NCI-H2029 treated with DMSO at 0.1 percent for 48 hours (cell line): ENCODE measurements at places on chromosomes 4 and X.

DNA sequence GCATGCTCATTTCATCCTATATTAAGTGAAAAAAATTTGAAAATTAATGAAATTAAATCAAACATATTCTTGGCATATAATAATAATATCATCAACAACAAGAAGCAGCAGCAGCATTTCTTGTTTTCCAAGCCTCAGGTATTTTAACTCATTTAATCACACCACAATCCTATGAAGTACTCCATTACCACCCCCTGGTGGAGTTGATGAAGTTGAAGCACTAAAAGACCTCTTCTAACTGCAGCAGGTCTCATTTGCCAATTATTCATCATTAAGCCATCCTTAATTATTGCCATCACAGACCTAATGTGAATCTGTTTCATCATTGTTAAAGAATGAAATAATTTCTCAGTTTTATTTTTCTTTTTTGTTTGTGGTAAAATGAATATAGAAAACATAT is 801.4 kb upstream of the GRID2 start:
- DNase-seq = no peak

DNA sequence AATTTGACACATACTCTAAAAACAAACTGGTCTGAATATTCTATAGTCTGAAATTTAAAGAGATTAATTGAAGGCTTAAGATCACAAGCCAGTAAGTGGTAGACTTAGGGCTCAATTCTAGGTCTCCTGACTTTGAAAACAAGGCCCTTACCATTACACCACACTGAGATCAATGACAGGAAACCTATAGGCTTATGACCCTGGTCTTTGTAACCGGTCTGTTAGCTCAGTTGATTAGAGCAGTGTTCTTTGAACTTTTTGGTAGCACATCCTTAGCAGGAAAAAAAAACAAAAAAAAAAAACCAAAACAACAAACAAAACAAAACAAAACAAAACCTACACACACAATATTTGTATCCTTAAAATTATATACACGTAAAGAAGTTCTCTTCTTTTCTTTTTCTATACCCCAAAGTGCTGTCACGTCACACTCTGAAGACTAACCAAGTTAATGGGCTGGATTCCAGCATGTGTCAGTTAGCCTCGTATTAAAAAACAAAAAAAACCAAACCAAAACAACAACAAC is 55.4 kb downstream of the RPS6KA3 start:
- DNase-seq = no peak

- DNase-seq = peak; percentile 3
Measured at GRCh38 chr4:71229477-71230270, 109.1 kb upstream of the SLC4A4 start.

DNA sequence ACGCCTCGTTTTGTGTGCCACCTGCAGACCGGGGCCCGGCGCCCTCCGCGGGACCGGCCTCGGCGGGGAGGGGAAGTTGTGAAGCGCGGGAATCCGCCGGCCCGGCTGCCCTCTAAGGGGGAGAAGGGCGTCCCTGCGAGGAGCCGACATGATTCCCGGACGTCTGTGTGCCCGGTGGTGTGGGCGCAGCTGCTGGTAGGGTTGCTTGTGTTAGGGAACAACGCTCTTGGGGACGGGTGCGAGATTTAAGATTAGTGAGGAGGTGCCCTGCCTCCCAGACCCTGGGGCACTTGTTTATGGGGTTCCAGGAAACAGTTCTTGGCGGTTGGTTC is 627 bp downstream of the CDKN2AIP start:
- no peak for DNase-seq

DNA sequence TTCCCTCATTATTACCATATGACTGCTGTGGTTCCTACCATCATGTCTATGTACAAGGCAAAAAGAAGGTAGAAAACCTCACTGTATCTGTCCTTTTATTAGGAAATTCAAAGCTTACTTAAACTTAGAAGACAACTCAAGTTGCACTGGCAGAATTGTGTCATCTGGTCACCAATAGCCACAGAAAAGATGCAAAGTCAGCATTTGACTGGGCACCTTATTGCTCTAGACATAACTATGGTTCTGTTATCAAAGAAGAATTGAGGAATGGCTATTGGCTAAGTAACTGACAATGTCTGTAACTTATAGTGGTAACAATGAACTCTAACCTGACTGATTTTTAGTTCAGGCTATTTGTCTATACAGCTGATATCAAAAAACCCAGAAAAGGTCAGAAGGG is 45.3 kb downstream of the MAP9 start:
- no peak for DNase-seq

DNA sequence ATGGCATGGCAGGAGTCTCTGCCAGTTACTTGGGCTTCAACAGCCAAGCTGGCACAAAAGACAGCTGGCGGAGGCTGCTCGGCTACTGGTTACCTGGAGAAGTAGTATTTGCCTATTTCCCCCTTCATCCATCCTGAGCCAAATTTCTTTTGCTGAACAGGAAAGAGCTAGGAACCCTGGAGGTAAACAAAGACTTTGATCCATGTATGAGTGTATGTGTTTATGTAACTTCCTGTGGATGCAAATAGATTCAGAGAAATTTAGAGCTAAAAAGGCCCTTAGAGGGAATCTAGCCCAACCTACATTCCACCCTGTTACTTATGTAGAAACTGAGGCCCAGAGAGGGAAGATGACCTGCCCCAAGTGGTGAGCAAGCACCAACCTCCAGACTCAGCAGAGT is 11.2 kb downstream of the AWAT2 start:
- no peak for DNase-seq

- no peak for DNase-seq
Measured at GRCh38 chr4:13542577-13543031, 1.7 kb downstream of the NKX3-2 start.

GRCh38 chrX:84248226-84248625 is 60.2 kb upstream of the RPS6KA6 start:
- no peak for DNase-seq

- no peak for DNase-seq
Measured at GRCh38 chr4:85495621-85496020, 20.7 kb downstream of the ARHGAP24 start.

DNA sequence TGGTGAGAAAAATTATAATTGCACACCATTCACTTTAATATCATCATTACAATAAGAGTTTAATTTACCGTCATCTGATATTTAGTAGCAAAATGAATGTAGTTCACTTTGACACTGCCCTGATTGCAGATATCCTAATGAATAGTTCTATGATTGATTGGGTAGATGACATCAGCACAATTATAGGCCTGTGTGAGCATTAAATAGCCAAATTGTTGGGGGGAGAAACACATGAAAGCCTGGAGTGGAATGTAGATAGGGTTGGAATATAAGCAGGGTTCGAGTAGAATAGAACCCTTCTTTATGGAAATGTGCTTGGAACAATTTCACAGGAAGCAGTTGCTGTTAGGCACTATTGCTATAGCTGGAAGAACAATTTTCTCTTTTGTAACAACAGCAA is 1526.2 kb downstream of the RPA4 start:
- no peak for DNase-seq

GRCh38 chr4:36189511-36190226 is 54.6 kb downstream of the ARAP2 start:
- DNase-seq = no peak

DNA sequence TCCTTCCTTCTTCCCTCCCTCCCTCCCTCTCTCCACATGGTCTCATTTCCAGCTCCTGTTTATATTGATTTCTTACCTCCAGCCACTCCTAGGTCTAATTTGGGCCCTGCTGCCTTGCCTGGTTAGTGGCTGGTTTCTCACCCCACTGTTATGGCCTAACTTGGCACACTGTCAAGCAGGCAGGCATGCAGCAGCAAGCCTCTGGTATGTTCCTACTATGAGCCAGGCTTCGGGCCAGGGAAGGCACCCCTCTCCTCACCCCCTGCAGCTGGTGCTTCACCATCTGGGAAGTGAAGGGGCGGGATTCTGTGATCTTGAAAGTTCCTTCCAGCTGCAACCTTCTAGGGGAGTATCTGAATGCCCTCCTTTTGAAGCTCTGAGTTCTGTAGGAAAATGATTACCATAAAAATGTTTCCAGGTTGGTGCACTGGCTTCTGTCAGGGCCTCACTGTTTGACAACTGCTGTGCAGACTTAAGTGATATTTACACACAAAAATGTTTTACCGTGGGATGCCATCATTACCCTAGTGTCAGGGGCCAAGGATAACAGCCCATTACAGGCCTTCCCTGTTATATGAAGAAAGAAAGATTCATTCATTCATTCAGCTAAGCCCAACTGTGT is 10.1 kb upstream of the VMA21 start:
- no peak for DNase-seq

GRCh38 chr4:164930647-164931046 is 46.8 kb downstream of the TRIM61 start:
- no peak for DNase-seq

DNA sequence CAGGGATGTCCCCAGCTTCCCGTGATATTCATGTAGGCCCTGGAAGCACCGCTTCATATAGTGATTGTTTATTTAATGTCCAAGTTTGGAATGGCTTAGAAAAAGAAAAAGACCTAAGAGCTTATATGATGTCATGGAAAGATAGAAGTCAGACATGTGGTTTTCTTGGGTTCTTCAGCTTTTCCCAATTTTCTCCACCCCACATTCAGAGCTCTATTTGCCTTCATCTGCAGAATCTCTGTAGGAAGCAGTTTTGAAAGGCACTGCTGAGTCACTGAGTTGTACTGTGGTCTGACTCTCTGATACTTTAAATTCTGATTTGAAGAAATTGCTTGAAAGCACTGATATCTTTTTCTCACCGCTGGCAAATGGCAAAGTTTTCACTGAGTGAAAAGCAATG is 120.6 kb upstream of the EDNRA start:
- DNase-seq = no peak

- DNase-seq = no peak
Measured at GRCh38 chr4:44563496-44563895, 87.9 kb downstream of the YIPF7 start.

DNA sequence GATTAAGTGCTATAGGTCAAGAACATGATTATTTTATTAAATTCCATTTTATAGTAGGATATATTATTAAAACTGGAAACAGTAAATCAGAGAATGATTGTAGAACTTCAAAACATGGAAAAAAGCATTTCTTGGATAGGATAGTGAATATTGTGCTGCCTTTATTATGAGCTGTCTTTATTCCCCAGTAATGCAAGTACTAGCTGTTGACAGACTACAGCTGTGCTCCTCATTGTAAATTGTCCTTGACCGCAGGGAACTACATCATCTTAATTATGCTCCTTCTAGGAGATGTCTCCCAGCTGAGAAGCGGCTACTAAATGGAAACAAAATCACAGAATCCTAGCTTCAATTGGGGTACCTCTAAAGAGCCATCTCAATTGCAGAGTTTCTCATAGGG is 1457.2 kb upstream of the PCDH7 start:
- DNase-seq = no peak

- DNase-seq = no peak
Measured at GRCh38 chr4:56723659-56724230, 42.6 kb upstream of the HOPX start.

GRCh38 chr4:48667148-48667547 is 112.9 kb downstream of the FRYL start:
- DNase-seq = no peak

GRCh38 chr4:19026281-19026680 is 1004.7 kb upstream of the LCORL start:
- no peak for DNase-seq

GRCh38 chrX:154735695-154736393 is 15.0 kb downstream of the GAB3 start:
- no peak for DNase-seq
